ENCODE measurements at places on chromosomes 7 and 10.

DNA sequence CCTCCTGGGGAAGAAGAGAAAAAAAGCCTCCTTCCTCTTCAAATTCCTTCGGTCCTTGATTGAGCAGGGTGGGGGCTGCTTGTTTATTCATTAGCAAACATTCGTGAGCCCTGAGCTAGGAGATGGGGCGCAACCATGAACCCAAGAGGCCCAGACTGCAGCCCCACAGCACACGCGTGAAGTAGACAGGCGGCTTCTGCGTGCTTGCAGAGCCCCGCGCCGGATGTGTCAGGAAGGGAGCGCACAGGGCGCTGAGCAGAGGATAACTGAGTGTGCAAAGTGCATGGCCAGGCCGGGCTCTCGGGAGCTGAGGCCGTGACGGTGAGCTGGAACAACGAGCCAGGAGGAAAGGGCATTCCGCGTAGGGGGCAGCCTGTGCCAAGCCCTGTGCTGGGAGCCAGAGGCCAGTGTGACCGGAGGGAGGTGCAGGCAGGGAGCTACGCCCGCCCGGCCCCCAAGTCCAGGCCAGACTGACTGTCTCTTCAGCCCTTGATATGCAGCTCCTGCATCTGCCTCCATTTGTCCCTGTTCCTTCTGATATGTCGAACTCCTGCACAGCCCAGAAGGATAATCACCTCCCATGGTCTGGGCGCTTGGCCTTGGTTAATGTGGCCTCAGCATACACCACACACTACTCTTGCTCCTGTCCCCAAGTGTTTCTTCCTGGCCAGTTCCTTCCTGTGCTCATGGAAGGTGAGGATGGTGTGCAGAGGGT, 4.6 kb downstream of the FOXL3 start:
- DNase-seq = no peak

DNA sequence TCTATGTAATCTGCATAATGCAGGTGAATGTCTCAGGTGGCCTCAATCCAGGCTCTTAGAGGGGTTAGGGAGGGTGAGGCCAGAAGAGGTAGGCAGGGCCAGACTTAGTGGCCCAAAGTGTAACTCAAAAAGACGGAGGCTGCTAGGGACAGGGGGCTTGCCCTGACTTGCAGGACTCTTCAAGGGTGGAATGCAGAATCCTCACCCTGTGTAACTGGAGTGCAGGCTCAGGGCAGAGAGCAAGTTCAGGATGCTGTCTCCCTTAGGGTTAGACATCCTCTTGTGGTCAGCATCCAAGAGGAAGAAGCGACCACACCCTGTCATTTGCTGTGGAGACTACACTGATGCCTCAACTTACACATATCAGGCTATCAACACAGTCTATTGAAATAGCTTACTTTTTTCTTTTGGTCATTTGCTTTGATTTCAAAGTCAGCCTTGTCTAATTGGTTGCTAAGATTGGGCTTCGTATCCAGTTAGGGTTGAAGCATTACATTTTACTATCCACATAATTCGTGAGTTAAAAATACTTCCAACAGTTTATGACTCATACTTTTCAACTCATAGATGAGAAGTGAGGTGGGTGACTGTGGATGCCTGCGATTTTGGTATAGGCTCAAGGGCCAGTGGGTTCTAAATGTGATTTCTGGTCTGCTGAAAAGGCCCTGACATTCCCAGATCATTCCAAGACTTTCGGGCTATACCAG, 563.6 kb downstream of the SUGCT start:
- DNase-seq = no peak

- DNase-seq = no peak
Measured at GRCh38 chr10:132886211-132887099, 55.9 kb downstream of the CFAP46 start.

- DNase-seq = no peak
Measured at GRCh38 chr7:158741294-158741666, 36.7 kb upstream of the NCAPG2 start.

GRCh38 chr10:96511044-96511945, 2.4 kb downstream of the TLL2 start:
- no peak for DNase-seq

GRCh38 chr10:76037531-76038155, 606.2 kb downstream of the LRMDA start:
- no peak for DNase-seq

DNA sequence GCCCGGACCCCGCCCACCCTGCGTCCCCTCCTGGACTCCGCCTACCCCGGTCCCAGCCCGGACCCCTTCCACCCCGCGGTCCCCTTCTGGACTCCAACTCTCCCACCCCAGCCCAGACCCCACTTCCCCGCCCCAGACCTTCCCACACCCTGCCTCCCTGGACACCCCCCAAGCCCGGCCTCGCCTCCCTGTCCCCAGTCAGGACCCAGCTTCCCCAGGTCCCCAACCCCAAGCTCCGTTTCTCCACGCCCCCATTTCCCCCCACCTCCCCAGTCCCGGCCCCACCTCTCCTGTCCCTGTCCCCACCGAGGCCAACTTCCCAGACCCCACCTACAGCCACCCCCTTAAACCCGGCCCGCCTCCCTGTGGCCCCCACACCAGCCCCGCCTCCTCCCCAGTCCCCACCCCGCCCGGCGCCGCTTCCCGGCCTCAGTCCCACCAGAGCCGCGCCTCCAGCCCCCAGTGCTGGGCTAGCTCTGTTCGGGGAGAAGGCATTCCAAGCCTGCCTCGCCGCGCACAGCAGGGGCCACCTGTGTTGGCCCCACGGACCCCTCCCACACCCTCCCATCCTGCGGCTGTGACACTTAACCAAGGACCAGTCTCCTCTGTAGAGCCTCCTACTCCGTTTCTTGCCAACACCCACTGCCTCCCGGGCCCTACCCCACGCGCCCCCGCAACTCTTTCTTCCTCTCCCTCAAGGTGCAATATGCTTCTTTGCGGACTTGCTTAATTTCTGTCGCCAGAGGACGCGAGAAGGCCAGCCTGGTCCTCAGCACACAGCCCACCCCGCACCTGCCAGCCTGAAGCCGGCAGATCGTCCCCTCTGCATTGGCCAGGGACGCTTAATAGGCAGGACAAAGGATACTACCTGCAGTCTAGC, 736 bp upstream of the ITIH5 start:
- no peak for DNase-seq

Measured in esophagus squamous epithelium (tissue), 5 donors.